ENCODE measurements at places on chromosomes 2 and 18.

GRCh38 chr2:72010647-72011369 lies 136.9 kb downstream of the CYP26B1 start:
- no peak for DNase-seq

GRCh38 chr18:47969816-47970215 lies 39.4 kb upstream of the SMAD2 start:
- no peak for DNase-seq

GRCh38 chr18:31884020-31884419 lies 58.9 kb downstream of the TRAPPC8 start:
- DNase-seq, result no peak

DNA sequence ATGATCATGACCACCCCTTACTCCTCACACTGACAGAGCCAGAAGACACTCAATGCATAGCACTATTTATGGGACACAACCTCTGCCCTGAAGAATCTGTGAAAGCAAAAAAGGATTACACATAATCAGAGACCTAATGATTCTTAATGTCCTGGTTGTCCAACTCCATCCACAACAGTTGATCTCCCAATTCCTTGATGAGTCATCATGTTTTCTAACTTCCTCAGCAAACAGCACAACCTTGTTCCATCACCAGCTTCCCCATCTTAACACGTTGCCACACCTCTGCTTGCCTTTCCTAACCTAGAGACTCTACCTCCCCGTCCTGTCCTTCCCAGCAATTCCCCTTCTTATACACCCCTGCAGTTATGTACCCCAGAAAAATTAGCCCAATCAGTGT lies 13.2 kb upstream of the MARCHF4 start:
- DNase-seq, result no peak

DNA sequence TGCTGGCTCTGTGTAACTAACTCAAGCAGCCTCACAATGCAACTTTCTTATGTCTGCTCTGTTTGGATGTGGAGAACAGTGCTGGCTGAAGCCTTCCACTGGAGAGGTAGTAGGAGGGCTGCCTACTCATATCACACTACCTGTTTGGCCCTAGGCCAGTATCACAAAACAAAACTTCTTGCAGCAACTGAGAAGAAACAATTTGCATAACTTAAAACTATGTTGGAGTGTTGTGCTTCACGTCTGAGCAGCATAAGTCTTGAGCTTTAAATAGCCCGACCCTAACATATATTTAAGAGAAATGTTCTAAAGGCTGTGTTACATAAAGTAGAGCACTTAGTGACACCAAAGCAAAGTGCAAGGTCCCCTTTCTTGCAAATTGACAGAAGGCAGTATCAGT lies 204.9 kb upstream of the ACVR2A start:
- DNase-seq, result no peak

DNA sequence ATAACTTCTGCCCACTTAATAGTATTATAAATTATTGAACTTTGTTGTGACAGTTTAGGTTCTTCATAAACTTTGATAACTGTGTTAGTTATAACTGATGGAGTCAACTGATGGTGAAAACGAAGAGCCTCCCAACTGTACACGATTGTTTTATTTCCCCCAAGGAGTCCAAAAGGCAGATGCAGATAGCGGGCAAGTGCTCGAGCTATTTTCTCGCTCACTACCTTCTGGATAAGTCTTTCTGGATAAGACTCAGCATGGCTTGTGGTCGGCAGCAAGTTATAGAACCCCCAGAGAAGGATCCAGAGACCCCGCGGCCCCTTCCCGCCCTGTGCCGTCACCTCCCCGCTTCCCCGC lies 517 bp downstream of the GCFC2 start:
- peak; percentile 2 for DNase-seq

DNA sequence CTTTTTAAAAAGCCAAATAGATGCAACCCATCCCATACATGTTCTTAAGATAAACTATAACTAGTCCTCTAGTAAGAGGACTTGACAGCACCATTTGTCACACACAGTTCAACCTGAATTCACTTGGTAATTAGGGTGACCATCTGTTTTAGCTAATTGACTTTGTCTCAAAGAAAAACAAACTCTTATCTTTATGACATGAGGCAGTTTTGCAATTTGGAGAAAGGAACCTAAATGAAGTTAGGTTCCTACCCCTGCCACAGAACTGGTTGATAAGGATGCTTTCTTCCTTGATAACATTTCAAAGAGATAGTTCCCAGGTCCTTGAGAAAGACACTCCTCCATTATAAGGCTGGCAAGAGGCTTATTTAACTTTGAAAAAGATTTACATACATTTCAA lies 57.4 kb upstream of the LRRTM1 start:
- no peak for DNase-seq

GRCh38 chr2:111709321-111709720 lies 174.7 kb downstream of the ANAPC1 start:
- no peak for DNase-seq

GRCh38 chr18:70332694-70333093 lies 43.8 kb downstream of the SOCS6 start:
- DNase-seq, result no peak

GRCh38 chr2:182266909-182267308 lies 159.9 kb downstream of the PDE1A start:
- DNase-seq, result no peak

DNA sequence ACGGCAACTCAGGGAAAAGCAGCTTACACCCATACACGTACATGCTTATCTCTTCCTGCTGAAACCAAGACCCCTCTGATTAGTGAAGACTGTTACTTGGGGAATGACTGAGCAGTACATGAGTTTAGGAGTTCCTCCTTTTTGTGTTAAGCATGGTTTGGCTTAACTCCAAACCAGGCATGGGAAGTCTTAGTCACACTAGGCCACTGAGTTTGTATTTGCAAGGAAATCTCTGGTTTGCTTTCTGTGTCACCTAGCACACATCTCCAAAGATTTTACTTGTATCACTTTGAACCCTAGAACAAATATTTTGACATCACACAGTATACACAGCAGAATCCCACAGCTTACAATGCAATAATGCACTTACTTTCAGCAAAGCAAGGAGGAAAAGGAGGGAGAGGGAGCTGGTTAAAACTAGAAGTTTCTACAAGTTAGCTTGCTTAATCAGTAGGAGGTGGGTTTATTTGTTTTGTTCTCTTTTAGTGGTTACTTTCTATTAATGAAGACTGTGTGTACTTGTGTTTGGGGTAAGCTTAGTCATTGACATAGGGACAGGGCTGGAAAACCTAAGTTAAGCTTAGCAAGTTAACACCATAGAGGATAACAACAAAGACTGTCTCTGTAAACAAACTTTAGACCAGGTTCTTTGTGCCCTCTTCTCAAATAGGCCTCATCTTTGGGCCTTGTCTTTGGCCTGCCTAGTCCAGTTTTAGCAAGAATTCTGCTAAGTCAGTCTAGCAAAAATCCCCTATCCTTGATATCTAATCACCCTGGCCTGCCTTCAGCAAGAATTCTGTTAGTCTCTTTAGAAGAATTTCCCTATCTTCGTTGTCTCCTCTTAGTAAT lies 219.4 kb downstream of the MREG start:
- no peak for DNase-seq

DNA sequence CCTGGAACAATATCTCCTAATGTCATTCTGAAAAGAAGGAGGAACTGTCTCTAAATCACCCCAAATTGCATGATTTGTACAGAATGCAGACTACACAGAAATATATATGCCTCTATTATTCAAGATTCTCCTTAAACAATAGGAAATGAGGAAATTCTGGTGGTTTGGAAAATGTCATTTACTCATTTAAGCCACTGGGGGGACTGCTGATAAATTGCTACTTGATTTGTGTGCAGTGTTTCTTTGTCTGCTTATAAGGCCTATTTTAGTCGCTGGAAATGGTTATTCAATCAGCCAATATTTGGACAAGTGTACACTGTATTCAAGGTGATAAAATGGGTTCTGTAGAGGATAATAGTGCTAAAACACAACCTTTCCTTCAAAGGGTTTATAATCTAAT lies 801.9 kb upstream of the CELF4 start:
- DNase-seq, result no peak

DNA sequence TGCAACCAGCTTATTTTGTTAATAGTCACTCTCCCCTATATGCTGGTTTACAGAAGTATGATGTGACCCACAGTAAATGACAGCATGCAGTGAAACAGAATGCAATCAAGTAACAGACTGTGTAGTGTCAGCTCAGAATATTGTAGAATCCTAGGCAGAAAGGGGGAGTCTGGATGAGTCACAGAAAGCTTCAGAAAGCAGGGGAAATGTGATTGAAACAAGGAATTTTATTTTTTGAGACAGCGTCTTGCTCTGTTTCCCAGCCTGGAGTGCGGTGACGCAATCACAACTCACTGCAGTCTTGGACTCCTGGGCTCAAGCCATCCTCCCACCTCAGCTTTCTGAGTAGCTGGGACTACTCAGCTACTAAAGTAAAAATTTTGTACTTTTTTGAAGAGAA lies 219.9 kb upstream of the FBXO11 start:
- no peak for DNase-seq

- DNase-seq, result no peak
These were observed 27.8 kb upstream of the XDH start for GRCh38 chr2:31442376-31442775.

GRCh38 chr2:62573137-62573731 lies 67.2 kb upstream of the TMEM17 start:
- DNase-seq, result no peak

DNA sequence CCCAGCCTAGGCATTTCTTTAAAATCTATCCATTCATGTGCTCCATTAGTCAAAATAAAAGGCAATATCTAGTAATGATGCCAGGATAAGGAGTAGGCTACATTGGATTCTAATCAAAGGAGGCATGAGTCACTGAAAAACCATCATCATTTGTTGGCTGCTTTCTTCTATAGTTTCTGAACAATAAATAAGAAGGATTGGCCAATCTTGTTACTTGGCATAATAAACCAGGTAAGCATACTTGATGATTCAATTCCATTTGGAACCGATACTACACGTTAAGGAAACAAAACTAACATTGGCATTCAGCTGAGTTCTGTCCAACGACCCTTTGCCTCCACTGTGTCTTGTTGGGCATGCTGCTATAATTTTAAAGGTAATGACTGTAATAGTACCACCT lies 27.2 kb downstream of the ATP8B1 start:
- no peak for DNase-seq

- no peak for DNase-seq
These were observed 5.5 kb downstream of the ZNF396 start for GRCh38 chr18:35371412-35372195.

GRCh38 chr2:112110966-112111365 lies 27.2 kb upstream of the FBLN7 start:
- no peak for DNase-seq

DNA sequence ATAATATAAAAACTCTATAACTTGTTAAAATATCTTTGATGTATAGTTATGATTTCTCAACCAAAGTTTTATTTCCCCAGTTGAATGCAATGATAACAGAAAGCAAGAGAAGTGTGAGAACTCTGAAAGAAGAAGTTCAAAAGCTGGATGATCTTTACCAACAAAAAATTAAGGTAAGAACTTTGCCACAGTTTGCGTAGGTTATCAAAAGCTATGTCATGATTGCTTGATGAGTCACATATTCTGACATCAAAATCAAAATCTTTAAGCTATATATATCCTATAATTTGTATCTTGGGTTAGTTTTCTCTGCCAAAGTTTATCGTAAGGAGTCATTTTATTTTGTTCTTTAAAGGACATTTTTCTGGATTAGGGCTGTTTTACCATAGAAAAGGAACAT lies 35.0 kb downstream of the NDC80 start:
- DNase-seq, result no peak

DNA sequence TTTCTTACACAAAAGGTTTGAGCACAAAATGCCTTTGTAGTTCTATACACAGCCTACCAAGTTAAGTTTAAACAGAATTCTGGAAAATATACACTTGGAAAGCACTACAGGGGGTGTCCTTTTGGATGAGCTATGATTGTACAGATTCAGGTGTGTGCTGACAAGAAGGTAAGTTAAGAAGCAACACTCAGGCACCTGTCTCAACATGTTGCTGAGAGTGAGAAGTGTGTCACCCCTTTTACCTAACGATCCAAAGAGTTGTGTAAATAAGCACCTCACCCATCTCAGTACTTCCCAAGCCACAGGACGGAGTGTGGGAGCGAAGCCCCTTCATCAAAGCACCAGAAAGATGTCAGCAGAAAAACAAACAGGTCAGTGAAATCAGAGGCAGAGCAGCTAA lies 109.5 kb upstream of the DAPL1 start:
- DNase-seq, result no peak

DNA sequence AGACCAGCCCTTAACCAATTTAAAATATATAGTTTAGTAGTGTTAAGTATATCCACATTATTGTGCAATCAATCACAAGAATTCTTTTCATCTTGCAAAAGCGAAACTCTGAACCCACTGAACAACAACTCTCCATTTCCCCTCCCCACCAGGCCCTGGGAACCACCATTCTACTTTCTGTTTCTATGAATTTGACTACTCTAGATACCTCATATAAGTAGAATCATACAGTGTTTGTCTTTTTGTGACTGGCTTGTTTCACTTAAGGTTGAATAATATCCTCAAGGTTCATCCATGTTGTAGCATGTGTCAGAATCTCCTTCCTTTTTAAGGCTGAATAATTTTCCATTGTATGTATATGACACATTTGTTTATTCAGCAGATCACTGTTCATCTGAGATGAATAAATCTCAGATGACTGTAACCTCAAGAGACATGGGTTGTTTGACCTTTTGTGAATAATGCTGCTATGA lies 8.1 kb upstream of the SOS1 start:
- DNase-seq, result peak; percentile 23
